Cardiac fibroblast (primary cell): ENCODE measurements at places on chromosomes 13 and 19.

DNA sequence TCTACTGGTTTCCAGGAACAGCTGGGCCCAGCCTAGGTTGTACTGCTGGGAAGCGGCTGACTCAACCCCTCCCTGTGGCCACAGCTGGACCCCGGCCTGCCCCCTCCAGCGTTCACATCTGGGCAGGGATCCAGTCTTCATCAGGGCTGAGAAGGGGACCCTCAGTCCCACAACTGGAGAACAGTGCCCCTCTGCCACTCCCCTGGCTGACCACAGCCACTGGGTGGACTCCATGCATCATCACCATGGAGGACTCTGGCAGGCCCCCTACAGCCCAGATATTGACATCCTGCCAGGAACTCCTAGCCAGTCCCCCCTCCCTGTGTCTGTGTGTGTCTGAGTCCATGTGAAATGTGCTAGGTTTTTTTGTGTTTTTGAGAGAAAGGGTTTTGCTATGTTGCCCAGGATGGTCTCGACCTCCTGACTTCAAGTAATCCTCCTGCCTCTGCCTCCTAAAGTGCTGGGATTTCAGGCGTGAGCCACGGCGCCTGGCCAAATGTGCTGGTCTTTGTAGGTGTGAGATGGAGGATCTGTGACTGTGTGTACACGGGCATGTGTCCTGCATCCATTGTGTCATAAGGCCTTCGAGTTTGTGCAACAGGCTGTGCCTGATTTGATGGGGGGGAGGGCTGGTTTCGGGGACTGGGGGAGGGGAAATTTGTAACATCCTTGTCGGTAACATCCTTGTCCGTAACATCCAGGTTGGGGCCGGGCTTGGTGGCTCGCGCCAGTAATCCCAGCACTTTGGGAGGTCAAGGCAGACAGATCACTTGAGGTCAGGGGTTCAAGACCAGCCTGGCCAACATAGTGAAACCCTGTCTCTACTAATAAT lies 4.0 kb upstream of the HOOK2 start:
- peak; percentile 90 for DNase-seq

- DNase-seq = no peak
Observed at GRCh38 chr13:40094056-40094455, 438.6 kb downstream of the COG6 start.

DNA sequence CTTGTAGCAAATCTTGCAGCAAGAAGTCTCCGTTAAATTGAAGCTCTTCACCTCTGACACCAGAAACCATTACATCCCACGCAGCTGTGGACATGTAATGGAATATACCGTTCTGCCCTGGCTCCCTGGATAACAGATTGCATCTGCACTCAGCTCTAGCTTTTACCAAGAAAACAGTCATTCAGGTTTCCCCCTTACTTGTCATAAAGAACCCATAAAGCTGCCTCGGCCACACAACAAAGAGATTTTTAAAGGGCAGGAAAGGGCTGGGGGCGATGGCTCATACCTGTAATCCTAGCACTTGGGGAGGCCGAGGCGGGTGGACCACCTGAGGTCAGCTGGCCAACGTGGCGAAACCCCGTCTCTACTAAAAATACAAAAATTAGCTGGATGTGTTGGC lies 127.6 kb upstream of the RFC3 start:
- DNase-seq = no peak

- no peak for DNase-seq
Observed at GRCh38 chr19:44841231-44841630, 4.9 kb upstream of the NECTIN2 start.

DNA sequence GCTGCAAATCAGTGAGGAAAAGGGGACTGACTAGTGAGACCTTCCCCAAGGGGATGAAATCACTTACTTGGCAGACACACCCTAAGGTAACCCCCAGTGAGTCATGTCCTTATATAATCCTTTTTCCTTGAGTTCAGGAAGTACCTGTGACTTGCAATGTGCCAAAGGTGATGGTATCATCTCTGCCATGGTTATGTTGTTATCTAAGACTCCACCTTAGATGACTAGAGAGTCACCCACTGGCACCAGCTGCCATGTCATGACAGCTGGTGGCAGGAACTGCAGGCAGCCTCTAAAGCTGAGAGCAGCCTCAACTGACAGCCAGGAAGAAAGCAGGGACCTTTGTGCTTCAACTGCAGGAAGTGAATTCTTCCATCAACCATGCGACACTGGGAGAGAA lies 12.5 kb downstream of the PBX4 start:
- DNase-seq = no peak

DNA sequence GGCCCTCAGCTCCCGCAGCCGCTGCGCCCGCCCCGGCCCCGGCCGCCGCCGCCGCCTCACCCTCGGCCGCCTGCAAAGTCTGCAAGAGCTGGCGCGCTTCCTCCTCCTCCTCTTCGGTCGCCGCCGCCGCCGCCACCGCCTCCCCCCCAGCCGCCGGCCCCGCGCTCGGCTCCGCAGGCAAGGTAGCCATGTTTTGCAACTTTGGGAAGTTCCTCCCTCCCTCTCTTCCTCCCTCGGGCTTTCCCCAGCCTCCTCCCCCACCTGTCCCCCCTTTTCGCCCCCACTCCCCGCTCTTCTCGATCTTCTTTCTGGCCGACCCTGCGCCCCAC lies 433 bp downstream of the SIX5 start:
- DNase-seq = peak; percentile 61

- no peak for DNase-seq
Observed at GRCh38 chr13:111906306-111906705, 160.6 kb upstream of the SOX1 start.

- DNase-seq = peak; percentile 40
Observed at GRCh38 chr13:78045916-78046315, 127.3 kb upstream of the EDNRB start.

DNA sequence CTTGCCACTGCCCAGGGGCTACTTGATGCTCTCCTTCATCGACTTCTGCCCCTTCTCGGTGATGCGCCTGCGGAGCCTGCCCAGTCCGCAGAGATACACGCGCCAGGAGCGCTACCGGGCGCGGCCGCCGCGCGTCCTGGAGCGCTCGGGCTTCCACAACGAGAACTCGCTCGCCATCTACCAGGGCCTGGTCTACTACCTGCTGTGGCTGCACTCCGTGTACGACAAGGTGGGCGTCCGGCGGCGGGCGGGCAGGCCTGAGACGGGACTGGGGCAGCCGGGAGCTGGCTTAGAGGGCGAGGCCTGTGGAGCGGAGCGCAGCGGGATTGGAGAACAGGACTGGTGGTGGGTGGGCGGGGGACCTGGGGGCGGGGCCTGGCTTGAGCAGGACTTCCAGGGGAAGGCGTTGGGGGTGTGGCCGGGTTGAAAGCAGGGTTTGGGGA lies 12.7 kb upstream of the PSMD8 start:
- DNase-seq = peak; percentile 72

DNA sequence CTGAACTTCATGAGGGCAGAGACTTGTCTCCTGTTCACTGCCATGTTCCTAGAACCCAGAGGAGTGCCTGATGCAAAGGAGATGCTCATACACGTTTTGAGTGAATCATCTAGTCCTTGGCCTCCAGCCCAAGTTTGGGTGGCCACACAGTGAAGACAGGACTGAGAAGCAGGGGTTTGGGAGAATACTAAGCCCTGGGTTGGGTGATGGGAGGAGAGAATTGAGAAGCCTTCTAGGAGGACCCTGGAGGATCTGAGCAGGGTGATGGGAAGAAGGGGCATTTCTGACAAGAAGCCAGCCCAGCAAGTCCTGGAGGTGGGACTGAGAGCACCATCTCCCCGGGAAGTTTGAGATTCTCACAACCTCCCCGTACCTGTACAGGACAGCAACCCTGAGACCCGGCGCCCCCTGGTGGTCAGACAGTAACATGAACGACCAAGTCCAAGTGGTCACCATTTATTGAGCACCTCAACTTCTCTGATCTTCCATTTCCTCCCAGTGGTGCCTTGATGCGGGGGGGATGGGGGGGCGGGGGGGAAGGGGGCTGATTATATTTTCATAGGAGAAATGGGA lies 11.0 kb downstream of the CTU1 start:
- DNase-seq = peak; percentile 71

DNA sequence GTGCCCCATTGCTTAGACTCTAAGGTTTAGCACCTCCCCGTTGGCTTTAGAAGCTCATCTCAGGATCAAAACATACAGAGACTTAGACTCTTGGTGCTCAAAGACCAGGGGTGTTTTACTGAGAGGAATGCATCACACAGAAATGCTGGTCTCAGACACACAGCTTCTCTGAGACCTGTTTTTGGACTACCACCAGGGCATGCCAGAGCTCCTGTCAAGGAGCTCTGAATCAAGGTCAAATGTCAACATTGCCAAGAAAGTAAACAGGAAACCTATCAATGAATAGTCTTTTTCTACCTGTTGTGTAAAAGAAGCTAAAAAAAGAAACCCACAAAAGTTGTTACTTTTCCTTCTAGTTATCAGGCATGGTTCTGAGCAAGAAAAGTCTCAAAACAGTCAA lies 149.2 kb downstream of the COL4A1 start:
- DNase-seq = no peak

DNA sequence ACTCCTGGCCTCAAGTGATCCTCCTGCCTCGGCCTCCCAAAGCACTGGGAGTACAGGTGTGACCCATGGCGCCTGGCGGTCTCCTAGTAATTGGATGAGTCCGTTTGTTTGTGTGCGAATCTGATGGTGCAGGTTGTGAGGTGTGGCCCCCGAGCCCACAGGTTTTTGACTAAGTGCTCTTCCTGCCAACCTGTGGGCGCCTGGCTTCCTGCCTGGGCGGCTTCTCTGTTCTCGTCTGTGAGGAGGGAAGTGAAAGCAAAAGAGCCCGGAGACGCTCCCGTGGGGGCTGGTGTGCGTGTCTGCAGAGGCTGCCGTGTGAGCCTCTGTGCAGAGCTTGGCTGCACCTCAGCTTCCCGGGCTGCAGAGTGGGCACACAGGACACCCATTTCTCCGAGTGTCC lies 10.0 kb downstream of the ARHGAP45 start:
- DNase-seq = no peak

DNA sequence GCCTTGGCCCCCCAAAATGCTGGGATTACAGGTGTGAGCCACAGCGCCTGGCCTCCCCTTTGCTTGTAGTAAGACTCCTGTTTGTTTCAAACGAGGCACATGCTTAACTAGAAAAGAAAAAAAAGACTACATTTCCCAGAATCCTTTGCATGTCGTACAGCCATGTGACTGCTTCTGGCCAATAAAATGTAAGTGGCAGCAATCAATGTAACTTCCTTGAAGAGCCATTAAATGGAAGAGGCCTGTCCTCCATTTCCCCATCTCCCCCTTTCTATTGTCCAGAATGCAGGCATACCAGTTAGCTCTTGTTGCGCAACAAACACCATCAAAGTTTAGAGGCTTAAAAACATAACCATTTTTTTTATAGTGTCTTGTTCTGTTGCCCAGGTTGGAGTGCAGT lies 10.4 kb upstream of the GPR32 start:
- peak; percentile 28 for DNase-seq

- DNase-seq = peak; percentile 96
Observed at GRCh38 chr13:33125821-33126570, 109.8 kb downstream of the KL start.

DNA sequence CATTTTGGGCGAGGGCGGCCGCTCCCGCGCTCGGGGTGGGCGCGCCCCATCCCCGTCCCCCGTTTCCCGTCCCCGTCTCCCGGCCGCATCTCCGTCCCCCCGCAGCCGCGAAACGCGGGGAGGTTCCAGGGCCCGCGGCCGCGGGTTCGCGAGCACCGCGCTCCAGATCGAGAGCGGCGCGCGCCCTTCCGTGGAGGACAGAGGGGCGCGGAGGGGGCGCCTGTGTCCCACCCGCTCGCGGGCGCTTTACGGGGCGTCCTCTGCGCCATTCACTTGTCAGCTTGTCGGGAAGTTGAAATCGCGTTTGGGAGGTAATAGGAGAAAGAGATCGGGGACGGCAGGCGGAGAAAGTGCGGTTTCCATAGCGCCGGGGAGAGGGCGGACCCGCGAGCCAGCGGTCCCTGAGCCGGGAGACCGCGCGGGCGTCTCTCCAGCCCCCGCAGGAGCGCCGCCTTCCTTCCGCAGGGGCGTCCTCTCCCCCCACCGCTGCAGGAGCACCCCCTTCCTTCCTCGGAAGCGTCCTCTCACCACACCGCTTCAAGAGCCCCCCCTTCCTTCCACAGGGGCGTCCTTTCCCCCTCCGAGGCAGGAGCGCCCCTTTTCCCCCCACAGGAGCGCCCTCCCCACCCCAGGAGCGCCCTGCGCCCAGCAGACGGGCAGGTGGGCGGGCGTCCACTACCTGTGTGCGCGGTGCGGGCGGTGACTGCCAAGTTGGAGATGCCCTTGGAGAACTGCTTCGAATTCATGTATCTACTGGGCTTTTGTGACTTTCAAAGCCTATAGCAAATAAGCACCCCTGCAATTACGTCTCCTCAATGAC lies 962 bp upstream of the IRS2 start:
- DNase-seq = peak; percentile 48

DNA sequence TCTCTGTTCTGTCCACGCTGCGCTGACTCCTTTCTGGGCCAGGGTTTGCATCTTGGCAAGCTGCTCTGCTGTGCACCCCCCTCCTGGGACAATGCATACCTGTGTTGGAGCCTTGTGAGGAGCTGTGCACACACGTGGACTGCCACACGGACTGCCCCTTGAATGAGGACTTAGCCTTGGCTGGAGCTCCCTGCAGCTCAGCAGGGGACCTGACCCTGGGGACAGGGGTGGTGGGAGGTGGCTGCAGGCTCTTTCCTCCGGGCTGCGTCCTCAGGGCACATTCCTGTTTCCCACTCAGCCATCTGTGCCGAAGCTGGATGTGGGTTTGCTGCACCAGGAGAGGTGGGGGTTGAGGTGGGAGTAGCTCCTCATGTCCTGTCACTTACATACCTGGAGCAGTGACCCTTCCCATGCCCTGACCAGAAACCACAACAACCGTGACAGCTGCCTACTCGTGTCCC lies 8.2 kb downstream of the RAB11B start:
- no peak for DNase-seq

GRCh38 chr13:48892053-48892687 lies 83.5 kb upstream of the FNDC3A start:
- DNase-seq = peak; percentile 67

DNA sequence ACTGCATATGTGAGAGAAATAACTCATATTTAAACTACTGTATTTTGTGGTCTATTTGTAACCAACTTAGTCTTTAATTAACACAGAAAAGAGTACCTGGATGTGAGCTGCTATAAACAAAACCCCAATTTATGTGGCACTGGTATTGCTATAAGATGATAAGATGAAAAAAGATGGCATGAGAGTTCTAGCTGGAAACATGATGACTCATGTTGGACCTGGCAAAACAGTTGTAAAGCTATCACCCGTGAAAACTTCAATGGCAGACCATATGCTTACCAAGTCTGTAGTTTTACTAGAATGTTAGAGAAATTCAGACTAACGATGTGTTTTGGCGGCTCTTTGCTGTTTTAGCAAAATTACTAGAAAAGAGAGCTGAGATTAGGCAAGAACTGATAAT lies 69.6 kb upstream of the PCDH9 start:
- peak; percentile 33 for DNase-seq

DNA sequence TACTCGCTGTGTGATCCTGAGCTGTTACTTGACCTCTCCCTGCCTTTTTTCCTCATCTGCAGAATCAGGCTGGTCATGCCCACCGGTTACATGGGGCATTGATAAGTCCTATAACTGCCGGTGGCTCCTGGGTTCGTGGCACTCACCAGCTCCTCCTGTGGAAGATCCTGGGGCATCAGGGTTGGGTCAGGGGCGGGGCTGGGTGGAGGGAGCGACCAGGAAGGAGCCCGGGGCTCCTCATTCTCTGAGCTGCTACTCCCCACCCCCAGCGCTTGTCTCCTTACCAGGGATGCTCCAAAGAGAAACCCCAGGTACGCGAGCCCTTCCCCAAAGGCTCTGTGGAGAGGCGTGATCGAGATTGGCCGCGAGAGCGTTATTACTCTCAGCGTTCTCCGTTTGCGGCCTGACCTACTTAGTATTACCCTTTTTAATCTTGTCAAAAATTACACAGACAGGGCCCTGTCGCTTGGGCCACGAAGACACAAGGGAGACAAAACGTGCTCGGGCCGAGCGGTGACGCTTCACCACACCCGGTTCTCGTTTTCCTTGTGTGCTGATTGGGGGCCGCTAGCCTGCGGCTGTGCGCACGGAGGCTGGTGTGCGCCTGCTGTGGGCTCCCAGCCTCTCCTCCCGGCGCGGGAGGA lies 10.7 kb downstream of the HDGFL2 start:
- DNase-seq = no peak
